ENCODE measurements at places on chromosomes 16 and 17.
A peak's percentile ranks its signal among the peaks of the same experiment; 100 is the strongest.

DNA sequence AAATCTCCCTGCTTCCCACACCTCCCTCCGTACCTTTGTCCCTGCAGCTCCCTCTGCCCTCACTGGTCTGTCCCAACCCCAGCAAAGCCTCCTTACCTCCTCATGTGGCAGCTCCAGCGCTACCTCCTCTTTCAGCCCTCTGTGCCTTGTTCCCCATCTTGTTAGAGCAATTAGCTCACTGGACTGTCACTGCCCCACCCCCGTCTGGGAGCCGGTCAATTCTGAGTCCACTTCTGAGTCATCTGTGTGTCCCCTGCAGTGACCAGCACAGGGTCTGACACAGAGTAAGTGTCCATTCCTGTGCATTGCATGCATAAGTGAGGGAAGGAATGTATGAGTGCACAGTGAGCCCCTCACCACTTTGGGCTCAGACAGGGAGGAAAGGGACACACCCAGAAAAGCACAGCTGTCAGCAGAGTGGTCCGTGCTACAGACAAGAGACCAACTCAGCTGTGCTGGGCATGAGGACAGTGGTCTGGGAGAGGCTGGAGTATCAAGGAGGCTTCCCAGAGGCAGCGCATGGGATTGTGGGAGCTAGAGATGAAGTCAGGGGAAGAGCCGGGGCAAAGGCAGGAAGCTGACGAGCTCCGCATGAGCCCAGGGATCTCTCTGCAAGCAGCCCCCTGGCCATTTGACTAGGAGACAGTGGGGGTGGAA lies 45.9 kb downstream of the PITPNM3 start:
- DNase-seq: no peak

DNA sequence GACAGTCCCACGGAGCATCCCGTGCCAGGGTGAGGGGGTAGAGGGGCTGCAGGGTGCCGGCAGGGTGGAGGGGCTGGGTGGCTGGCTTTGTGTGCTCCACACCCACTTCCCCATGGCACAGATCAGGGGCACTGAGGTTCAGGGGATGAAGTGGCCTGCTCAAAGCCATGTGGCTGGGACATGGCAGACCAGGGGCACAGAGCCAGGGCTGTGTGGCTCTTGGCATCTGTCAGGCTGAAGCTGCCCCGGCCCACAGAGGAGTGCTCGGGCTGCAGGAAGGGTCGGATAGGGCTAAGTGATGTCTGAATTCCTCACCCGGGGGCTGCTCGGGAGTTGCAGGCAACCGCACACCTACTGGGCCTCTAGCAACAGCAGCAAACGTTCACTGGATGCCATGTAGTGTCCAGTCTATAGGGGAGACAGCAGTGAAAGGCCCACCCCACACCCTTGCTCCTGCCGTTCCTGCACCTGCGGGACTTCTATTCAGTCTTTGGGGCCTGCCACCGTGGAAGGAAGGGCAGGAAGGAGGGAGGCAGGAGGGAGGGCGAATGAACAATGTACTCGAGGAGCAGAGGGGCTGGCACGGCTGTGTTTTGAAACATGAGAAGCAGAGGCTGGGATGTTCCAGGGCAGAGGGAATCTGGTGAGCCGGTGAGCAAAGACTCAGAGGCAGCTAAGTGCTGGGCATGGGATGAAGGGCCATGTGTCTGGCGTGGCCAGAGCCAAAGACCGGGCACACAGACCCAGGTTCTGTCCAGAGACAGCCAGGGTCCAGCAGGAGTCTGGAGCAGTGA lies 15.1 kb downstream of the SLC5A10 start:
- no peak for DNase-seq

DNA sequence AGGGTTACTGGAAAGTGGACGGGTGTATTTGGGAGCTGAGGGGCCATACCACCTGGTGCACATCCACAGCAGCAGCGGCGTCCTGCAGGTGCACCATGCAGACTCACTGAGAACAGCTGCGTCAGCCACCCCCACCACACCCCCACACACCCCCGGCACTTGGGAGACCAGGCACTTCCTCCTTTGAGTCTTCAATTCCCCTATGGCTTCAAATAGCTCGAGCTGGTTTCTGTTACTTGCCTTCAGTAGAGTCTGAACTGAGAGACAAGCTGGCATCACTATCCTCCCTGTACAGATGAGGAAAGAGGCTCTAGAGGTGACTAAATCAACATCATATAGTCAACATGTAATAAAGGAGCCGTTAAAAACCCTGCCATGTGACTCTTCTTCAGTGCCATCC lies 15.4 kb downstream of the CUEDC1 start:
- DNase-seq: peak; percentile 68

DNA sequence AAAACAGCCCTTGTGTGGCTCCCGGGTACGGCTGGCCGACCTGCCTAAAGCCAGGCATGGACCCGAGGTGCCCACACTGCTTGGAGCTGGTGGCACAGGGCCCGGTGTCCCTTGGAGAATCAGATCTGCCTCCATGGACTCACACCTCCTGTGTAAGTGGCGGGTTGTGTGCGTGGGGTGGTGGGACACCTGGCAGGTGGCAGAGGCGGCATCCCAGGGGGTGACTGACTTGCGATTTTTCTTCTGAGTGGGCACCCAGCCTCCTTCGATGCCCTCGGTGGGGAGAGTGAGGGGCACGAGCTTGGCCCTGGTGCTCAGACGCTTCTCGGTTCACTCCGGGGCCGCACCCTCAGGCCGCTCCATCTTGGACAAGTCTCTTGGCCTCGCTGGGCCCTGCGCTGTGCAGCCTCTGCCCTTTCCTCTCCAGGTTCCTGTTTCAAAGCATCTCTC lies 35.8 kb downstream of the METRNL start:
- DNase-seq: no peak

- DNase-seq: peak; percentile 53
Measured at GRCh38 chr17:78889531-78889930, 13.5 kb downstream of the CEP295NL start.

GRCh38 chr17:17532991-17533390 lies 36.8 kb upstream of the RASD1 start:
- no peak for DNase-seq

DNA sequence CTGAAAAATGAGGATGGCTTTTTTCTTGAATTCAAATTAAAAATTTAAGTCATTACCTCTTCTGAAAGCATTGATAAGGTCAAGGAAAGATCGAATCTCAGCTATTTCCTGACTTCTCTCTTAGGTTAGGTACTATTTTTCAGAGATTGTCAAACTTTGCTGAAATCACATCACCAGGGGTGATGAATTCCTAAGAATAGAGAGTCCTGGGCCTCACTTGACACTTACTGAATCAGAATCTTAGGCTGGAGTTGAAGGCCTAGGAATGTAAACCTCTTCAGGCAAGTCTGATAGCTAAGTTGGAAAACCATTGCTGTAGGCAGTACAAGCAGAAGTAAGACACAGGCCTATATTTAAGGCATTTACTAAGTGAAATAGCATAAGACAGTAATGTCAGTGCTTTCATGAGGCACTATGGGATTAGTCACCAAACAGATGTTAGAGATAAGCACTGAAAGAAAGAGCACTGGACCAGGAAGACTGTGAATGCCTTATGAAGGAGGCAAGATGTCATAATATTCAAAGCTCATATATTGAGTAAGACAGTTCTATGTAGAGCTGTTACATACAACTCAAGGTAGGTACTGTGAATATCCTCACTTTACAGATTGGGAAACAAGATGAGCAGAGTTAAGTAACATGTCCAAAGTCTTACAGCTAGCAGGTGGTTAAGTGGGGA lies 21.5 kb downstream of the DCAF7 start:
- no peak for DNase-seq
